ENCODE measurements at places on chromosomes 16 and 17. TPM values are rescaled to one million over a fixed set of nuclear protein-coding genes. Genes with fewer than 3 reads are reported as not detected.

- no peaks in the 10 kb centered on the region for H3K27me3 ChIP-seq
- H3K36me3 ChIP-seq = peaks cover 24% of the 10 kb centered on the region
- DNase-seq = no peak
- no peak overlapping the region for H3K27ac ChIP-seq
These were observed 16.6 kb downstream of the KIAA0753 start for GRCh38 chr17:6623941-6624340.

GRCh38 chr16:69463876-69464275 lies 39.5 kb downstream of the CYB5B start:
- H3K4me3 ChIP-seq = no peak overlapping the region
- no peak for DNase-seq
- H3K36me3 ChIP-seq = peaks cover 12% of the 10 kb centered on the region
- H3K27me3 ChIP-seq = no peaks in the 10 kb centered on the region
- no peaks in the 10 kb centered on the region for H3K4me1 ChIP-seq

Gene RHOT1
- 32.6 TPM for polyA plus RNA-seq

DNA sequence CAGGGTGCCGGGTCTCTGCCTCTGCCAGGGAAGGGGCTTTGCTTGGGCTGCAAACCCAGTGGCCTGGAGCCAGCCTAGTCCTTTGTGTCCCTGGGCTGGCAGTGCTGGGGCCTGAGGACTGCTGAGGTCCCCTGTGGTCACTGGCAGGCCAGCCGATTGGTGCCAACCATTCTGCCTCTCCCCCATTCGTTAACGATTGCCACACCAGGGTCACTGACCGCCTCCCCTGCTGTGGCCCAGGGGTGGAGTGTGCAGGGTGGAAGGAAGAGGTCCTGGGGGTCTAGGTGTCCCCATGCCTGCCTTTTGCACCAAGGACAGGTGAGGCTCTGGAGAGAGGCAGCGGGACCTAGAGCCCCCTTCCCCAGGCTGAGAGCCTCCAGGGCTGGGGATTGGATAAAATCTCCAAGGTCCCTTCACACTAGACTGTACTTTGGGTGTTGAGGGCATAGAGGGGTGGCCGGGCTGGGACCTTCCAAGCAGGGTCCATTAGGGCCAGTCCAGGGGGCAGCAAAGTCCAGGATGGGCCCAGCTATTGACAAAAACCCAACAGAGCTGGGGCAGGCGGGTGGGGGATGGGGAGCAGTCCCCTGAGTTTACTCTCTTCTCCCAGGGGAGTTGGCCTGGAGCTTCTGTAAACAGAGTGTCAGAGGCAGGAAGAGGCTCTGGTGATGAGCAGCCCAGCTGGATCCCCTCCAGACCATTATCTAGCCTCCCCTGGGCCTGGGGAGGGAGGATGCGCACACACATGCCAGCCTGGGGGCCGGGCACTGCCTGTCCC lies 1.1 kb downstream of the VASN start:
- DNase-seq = no peak
- peaks cover 74% of the 10 kb centered on the region for H3K4me1 ChIP-seq
- peaks cover 5% of the 10 kb centered on the region for H3K27me3 ChIP-seq
- peak overlapping the region; percentile 52 for H3K4me3 ChIP-seq
- peaks cover 2% of the 10 kb centered on the region for H3K36me3 ChIP-seq

Gene NME1
- polyA plus RNA-seq = 60.7 TPM

Gene GUCY2D
- polyA plus RNA-seq = not detected

Gene TNFRSF13B
- polyA plus RNA-seq = not detected

- peaks cover 13% of the 10 kb centered on the region for H3K27me3 ChIP-seq
- DNase-seq = no peak
- H3K4me3 ChIP-seq = no peak overlapping the region
- no peak overlapping the region for H3K27ac ChIP-seq
- peaks cover 78% of the 10 kb centered on the region for H3K4me1 ChIP-seq
- peaks cover 13% of the 10 kb centered on the region for H3K36me3 ChIP-seq
These were observed 6.5 kb upstream of the BAIAP2 start for GRCh38 chr17:81028506-81028858.

DNA sequence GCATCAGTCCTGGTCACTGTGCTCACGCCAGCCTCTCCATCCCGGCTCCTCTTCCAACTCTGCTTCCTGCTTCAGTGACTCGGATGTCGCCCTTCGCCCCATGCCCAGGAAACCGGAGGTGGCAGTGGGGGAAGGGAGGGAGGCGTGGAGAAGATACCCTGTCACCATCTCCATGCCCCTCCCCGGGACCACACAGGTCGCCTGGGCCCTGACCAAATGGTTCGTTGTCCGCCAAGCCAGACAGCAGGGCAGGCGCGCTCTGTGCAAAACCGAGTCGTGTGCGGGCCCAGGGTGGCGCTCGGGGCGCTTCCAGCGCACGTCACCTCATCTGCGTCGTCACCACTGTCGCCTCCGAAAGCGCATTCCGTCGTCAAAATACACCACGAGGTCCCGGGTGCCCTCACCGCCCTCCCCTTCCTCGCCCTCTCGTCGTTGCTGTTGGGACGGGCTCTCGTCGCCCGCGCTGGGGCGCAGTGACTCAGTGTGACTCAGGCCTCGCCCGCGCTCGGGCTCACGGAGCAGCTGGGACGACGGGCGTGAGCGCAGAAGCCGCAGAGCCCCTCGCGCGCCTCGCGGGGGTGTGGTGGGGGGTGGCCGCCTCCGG lies 39.2 kb downstream of the ZNF778 start:
- peak; percentile 48 for DNase-seq
- H3K4me1 ChIP-seq = peaks cover 10% of the 10 kb centered on the region
- peak overlapping the region; percentile 37 for H3K4me3 ChIP-seq
- H3K27me3 ChIP-seq = peaks cover 23% of the 10 kb centered on the region
- H3K27ac ChIP-seq = no peak overlapping the region
- H3K36me3 ChIP-seq = no peaks in the 10 kb centered on the region

Gene SOCS1
- polyA plus RNA-seq = 2.8 TPM

- H3K36me3 ChIP-seq = no peaks in the 10 kb centered on the region
- no peak overlapping the region for H3K4me3 ChIP-seq
- DNase-seq = peak; percentile 45
- peaks cover 16% of the 10 kb centered on the region for H3K27me3 ChIP-seq
- no peak overlapping the region for H3K27ac ChIP-seq
These were observed 36.8 kb downstream of the TMEM132E start for GRCh38 chr17:34616148-34616547.

Gene SNX11
- 11.3 TPM for polyA plus RNA-seq

DNA sequence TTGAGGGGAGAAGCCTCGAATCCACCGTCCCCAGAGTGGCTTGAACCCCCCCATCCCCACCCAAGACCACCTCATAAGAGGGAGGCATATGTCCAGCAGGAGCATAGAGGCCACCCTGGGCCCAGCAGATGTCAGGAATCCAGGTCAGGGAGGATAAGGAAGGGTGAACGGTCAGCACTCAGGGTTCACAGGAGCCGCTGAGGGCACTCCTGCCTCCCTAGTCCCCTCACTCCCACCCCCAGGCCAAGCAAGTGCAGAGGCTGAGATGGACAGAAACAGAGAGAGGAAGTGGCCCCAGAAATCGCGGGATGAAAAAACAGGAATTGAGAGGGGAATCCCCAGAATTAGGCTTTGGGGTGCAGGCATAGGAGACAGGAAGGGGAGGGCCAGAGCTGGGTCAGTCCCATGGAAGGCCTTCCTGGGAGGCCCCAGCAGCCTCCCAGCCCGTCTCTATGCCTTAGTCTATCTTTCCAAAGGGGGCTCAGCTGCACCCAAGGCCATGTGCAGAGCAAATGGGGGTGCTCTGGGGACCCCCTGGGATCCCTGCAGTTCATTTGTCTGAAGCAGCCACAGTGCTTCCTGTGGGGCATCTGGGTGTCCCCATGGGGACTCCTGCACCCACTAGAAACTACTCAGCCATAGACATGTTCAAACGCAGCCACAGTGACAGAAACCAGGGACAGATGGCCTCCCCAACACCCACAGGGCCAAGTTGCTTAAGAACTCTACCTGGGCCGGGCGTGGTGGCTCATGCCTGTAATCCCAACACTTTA lies 1.7 kb downstream of the CMTM3 start:
- peaks cover 27% of the 10 kb centered on the region for H3K4me1 ChIP-seq
- no peaks in the 10 kb centered on the region for H3K27me3 ChIP-seq
- peak overlapping the region; percentile 67 for H3K4me3 ChIP-seq
- H3K36me3 ChIP-seq = peaks cover 29% of the 10 kb centered on the region
- peak; percentile 54 for DNase-seq

DNA sequence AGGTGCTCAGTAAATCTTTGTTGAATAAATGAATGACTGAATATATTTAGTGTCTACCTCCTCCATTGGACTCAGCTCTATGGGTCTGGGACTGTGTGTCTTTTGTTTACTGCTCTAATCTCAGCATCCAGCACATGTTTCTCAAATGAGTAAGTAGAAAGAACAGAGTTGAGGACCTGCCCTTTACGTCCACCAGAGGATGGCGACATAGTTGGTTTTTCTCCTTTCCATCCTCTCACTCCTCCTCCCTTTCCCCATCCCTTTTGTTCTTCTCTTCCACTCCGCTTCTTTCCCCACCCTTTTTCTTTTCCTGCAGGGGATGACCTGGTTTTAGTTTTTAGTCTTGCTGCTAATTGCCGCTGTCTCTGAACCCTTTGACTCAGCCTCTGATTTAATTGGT lies 12.1 kb upstream of the CHP2 start:
- no peaks in the 10 kb centered on the region for H3K36me3 ChIP-seq
- H3K27ac ChIP-seq = no peak overlapping the region
- H3K27me3 ChIP-seq = peaks cover 3% of the 10 kb centered on the region
- no peak overlapping the region for H3K4me3 ChIP-seq
- H3K4me1 ChIP-seq = no peaks in the 10 kb centered on the region

Gene ZG16
- polyA plus RNA-seq = not detected

Gene MKS1
- polyA plus RNA-seq = 20.1 TPM
